ENCODE measurements at places on chromosomes 2 and 18.
A peak's percentile ranks its signal among the peaks of the same experiment; 100 is the strongest.

- no peak for DNase-seq
These were observed 1294.0 kb downstream of the LRP1B start for GRCh38 chr2:140836826-140837225.

DNA sequence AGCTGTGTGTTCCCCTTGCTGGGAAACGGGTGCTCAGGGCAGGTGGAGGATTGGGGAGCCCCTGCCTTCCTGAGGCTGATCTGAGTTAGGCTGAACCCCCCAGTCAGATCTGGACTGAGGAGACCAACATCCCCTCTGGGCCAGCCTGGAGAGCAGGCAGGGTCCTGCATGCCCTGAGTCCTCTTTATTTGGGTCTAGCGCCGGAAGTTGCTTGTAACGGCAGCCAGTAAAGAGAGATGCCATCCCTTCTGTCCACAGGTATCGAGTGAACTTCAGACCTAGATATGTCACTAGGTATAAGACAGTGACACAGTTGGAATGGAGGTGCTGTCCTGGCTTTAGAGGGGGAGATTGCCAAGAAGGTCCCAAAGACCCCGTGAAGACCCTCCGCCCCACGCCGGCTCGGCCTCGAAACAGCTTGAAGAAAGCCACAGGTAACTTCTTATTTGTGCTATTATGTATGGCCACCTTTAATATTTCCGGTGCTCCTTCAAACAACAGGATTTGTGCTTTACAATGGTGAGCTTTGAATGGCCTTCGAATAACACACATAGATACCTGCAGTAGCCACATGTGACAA, 38.0 kb downstream of the EMILIN2 start:
- no peak for DNase-seq

DNA sequence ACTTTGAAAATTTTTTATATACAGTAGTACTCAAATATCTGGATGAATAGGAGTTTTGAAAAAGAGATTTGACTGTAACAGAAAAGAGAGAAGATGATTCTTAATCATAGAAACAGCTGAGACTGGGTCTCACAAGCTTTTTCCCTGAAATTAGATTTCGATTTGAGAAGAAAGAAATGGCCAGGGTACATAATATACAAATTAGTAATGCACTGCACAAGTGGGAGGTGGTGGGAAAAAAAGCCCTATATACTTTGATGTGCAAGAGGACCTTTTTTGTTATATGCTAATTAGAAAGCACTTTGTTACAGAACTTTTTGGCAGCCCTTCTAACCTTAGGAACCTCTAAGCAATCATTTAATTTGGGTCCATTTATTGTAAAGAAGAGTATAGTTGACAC, 62.9 kb downstream of the EML4 start:
- DNase-seq, result no peak

DNA sequence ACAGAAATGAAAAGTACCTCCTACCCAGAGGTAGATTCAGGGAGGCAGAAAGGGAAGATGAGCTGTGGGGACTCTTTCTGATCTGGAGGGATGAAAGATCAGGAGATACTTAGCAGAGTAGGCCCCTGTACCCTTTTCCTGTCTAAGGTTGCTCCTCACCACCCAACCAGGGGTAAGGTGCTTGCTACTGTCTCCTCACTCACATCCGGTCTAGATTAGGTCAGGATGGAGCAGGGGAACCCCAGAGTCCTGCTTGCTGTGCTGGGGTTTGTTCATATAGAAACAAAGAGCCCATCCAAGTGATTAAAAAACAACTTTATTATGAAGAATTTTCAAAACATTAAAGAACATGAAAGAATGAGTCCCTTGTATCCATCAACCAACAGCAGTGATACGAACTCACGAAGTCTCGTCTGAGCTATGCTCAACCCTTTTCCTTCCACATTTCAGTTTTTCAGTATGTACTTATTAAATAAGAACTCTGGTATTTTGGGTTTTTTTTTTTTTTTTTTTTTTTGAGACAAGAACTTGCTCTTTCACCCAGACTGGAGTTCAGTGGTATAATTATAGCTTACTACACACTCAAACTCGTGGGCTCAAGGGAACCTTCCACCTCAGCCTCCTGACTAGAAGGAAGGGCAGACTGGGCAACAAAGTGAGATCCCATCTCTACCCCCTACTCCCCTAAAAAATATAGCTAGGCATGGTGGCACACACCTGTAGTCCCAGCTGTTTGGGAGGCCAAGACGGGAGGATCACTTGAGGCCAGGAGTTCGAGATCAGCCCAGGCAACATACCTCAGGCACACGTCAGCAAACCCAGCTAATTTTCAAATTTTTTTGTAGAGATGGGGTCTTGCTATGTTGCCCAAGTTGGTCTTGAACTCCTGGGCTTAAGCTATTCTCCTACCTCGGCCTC, 28.5 kb upstream of the MCFD2 start:
- DNase-seq, result no peak

DNA sequence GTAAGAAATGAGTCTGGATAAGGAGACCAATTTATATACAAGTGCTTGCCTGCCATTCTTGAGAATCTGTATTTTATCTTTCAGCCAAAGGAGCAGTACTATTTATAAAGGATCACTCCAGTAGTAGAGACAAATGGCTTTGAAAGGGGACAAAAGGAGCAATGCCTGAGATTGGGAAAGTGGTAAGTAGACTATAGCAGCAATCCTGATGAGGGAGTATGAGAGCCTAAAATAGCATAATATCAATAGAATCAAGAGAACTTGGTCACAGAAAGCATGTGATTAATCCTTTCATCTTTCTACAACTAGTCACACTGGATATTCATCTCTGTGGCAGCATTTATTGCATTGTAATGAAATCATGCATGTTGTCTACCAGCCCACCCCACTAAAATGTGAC, 20.2 kb downstream of the NRXN1 start:
- DNase-seq, result no peak

GRCh38 chr2:238650536-238650935, 197.3 kb upstream of the TWIST2 start:
- no peak for DNase-seq

- no peak for DNase-seq
These were observed 550.3 kb upstream of the LRRTM1 start for GRCh38 chr2:80854831-80855230.

- DNase-seq, result no peak
These were observed 53.5 kb upstream of the SMAD2 start for GRCh38 chr18:47983946-47984345.

DNA sequence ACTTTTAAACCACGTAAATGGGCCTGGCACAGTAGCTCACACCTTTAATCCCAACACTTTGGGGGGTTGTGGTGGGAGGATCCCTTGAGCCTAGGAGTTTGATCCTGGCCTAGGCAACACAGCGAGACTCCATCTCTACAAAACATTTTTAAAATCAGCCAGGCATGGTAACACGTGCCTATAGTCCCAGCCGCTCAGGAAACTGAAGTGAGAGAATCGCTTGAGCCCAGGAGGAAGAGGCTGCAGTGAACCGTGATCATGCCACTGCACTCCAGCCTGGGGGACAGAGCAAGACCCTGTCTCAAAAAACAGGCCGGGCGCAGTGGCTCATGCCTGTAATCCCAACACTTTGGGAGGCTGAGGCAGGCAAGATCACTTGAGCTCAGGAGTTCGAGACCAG, 12.2 kb downstream of the ROCK1 start:
- no peak for DNase-seq

GRCh38 chr2:45483997-45484396, 127.1 kb downstream of the SRBD1 start:
- no peak for DNase-seq

DNA sequence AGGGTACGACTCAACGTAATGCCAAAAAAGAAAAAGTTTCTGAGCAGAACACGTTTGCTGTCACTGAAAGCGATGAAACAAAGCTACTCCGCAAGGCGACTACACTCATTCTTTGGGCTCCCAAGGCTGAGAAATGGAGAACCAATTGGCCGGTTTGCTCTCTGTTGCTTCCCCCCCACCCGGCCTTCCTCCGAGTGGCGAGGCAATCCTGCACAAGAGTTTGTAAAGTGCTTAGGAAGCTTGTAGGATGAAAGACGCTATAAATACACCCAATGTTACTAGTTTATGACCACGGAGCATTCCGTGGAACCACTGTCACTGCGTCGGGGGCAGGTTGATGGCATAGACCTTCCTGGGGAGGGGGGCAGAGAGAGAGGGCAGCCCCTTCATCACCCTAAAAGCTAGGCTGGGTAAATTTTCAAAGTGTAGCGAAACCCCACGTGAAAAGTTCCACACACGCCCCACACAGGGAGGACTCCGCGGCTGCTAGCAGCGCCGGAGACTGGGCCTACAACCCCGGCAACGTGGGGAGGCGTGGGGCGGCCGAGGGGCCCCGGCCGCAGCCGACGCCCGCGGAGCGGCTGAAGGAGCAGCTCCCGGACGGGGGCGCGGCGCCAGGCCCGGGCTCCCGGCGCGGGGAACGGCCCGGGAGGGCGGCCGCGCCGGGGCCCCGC, 915 bp downstream of the CUL3 start:
- DNase-seq, result no peak

DNA sequence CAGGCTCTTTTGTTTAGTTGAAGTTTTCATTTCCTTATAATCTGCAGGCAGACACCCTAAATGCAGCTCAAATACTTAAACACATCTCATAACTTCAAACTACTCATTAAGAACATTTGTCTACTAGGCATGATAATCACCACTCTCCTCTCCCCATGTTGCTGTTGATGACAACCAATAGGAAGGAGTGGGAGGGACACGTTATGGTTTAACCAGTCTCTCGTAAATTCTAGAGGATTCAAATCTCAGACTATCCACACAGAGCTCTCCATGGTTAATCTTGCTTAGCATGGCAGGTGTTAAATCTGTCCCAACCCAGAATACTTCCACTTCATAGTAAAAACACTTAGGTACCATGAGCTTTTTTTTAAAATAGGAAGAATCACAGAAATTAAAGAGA, 127.4 kb upstream of the AQP4 start:
- no peak for DNase-seq

DNA sequence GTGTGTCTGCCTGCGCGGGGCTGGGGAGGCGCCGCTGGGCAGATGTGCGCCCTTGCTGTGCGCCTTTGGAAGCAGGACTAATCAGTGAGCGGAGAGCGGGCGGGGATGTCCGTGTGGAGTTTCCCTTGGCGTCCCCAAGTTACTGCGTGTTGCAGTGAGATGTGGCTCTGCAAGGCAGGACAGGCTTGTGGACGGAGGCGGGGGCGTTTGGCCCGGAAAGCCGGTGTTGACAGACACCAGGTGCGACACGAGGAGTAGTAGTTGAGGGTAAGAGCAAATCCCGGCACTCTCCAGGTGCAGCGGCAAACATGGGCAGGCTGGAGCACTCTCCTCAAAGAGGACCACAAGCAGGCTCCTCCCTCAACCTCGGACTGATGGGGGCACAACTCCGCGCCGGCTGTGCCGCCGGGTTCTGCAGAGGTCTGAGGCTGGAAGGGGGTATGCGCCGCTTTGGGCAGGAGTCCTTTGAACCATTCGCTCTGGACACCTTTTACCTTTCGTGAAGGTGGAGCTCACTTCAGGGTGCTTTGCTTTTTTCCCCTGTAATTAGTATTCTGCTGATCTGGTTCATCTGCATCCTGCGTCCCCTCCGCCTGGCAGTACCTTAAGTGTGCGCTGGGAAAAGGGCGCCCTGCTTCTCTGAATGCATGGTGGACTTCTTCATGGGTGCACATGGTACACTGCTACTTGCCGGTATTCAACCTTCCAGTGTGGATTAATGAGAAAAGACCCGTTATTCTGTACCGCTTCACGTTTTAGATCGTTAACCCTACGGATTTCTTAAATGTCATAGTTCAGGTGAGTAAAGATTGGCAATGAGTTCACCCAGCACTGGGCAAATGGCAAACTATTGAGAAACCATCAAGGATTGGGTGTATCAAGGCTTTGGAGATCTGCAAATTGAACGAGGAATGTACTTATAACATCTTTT, 608 bp downstream of the CDH7 start:
- no peak for DNase-seq

GRCh38 chr2:44560352-44560751, 198.6 kb downstream of the CAMKMT start:
- DNase-seq, result no peak

GRCh38 chr2:157990173-157990572, 111.5 kb upstream of the UPP2 start:
- DNase-seq, result no peak

- DNase-seq, result no peak
These were observed 221.5 kb downstream of the TSN start for GRCh38 chr2:121976926-121977325.

DNA sequence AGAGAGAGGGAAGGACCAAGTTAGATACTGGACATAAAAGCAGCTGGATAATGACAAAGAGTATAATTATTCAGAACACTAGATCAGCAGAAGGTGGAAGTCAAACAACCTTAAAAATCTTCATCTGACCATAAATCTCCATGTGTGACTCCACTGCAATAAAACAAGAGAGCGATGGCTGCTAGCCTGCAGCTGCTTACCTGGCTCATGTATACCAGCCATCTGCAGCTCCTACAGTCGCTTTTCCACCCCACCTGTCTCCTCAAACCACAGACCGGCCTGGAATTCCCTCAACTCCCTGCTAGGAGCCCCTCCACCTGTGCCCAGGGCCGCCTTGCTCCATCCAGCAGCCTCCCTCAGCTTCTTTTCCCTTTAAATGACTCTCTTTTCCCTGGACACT, 64.5 kb downstream of the SLC4A5 start:
- DNase-seq, result no peak

- DNase-seq, result no peak
These were observed 35.3 kb downstream of the DDX1 start for GRCh38 chr2:15626967-15627366.

DNA sequence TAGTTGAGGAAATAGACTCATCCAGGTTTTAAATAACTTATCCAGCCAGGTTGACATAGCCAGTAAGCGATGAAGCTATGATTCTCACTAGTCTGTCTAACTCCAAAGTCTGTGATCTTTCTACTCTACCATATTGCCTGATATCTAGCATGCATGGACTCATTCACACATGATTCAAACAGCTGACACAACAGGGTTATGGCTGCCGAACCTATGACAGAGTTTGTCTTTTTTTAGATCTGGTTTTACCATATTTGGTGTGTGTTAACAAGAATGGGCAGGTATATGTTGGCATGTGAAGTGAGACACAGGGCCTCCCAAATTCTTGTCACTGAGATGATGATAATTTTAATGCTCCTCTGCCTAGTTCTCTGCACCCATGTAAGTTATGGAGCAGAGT, 210.6 kb downstream of the BABAM2 start:
- DNase-seq, result peak; percentile 26

DNA sequence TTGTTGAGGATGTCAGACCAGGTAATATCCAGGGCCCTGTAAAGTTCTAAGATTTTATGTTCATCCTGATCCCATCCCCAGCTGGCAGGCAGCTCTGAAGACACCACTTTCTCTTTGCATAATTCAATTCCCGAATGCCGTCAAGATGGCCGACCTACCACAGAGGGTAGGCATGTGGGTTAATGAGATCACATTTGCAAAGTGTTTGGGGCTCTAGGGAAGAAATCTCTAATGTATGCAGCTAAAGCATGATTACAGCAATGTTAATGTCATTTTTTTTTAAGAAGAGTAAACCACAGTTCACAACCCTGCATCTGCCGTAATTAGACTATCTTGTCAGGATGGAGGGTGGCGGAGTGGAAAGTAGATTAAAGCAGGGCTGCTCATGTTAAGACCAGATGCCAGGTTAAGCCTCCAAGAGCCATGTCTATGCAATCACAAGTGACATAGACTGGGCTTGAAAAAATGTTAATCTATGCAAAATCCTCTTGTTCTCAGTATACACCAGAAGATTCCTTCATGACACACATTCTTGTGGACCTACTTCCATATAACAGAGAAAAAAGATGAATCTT, 131.4 kb downstream of the ALK start:
- no peak for DNase-seq

- no peak for DNase-seq
These were observed 1060.8 kb downstream of the CNTNAP5 start for GRCh38 chr2:125085904-125086303.
